Gastroesophageal sphincter (tissue), 4 donors: ENCODE measurements at places on chromosomes 2 and 18.
A peak's percentile ranks its signal among the peaks of the same experiment; 100 is the strongest.

DNA sequence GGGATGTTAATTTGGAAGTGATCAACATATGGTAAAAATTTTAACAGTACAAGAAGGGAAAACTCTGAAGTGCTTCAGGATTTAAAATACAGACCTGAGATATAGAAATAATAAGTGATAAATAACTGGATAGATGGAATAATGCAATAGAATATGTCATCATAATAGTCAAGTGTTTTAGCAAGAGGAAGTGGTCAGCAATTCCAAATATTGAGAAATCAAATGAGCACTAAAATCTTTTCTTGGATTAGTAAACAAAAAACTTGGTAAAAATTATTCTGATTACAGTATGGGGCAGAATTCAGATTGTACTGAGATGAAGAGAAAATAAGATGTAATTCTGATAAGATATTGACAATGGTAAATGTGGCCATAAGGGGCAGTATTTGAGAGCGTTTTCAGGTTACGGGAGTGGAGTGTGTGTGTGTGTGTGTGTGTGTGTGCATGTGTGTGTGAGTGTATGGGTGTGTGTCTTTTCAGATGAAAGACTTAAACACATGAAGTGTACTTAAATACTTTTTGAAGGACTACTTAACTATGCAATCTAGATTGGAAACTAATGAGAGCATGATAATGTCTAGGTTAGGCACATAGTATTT, 217.9 kb upstream of the ITGA4 start:
- no peak for ATAC-seq

GRCh38 chr2:106183101-106183696, 10.9 kb downstream of the UXS1 start:
- ATAC-seq, result no peak

DNA sequence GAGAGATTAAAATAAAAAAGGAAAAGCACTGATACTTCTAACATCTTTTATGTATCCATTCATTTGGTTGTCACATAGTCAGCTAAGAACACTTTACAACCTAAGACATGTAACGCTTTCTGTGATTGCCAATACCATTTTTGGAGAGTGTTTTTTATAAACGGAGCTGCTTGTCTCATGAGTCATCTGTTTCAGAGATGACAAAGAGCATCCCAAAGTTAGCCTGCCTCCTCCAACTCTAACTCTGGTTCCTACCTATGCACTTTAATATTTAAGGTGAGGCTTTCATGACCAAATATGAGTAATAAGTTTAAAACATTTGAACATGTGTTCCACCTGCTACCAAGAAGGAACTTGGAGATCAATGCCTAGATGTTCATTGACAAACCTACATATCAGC, 260.1 kb upstream of the SMIM21 start:
- ATAC-seq, result no peak

DNA sequence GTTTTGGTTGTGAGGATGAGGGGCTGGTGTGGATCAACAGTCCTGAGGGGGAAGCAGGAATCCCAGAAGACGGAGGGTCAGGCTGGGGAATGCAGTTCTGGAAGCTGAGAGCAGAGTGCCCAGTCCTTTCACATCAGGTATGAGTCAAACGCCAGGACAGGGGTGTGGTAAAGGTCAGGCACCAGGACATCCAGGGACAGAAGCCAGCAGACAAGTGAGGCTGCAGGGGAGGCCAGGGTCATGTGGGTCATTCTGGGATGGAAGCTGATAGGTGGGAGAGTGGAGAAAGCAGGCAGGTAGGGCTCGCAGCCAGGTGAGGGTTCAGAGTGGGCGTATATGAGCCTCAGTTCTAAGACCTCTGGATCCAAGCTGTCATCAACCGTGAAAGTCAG, 12.8 kb upstream of the GNLY start:
- ATAC-seq, result no peak

DNA sequence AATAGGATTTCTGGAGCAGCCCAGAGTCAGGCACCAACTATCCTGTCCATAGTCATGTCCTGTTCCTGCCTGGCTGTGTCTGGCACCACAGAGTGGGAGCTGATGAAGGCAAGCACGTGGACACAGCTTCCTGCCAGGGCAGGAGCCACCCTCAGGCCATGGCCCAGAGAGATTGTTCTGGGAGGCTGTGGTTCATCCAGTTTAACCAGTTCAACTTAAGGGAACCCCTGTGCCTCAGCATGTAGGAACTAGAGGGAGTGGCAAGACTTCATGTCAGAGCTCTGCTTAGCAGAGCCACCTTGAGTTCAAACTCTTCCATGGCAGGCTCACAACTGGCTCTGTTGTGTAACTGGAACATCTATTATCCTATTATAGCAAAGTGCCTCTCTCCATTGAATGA, 73.2 kb upstream of the NCKAP5 start:
- peak; percentile 16 for ATAC-seq

- no peak for ATAC-seq
Observed at GRCh38 chr2:100784681-100785080, 35.3 kb upstream of the NPAS2 start.

- ATAC-seq, result no peak
Observed at GRCh38 chr2:12005886-12006681, 259.7 kb downstream of the LPIN1 start.

DNA sequence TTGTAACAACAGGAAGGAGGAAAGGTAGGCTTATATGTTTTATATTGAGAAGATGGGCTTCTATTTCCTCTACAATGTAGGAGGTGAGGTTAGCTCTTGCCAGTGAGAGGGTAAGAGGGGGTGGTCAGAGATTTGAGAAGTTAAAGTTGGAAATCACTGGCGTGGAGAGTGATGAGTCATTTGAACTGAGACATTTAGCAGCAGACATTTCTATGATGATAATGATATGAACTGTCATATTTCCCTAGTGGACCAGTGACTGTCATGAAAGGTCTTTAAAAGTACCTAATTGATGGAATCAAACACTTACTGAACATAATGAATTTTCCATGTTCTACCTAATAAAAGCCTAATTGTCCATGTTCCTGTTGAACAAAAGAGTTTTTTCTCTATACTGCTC, 126.1 kb downstream of the FAM161A start:
- ATAC-seq, result no peak

DNA sequence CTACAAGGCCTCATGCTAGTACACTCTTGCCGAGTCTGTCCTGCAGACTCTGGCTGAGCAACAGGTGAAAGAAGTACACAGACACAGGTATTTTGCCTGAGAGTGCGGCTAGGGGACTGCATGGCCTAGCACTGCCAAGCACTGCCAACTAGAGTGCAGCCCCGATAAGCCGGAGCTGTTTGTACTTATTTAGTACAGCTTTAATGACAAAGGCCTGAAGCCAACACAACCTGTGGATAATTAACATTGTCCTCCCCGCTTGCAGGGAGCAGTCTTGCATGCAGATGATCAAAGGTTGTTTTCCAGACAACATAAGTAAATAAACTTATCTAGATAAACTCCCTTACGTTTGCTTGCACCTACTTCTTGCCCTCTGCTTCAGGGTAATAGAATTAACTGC, 63.7 kb upstream of the MMADHC start:
- ATAC-seq, result no peak

DNA sequence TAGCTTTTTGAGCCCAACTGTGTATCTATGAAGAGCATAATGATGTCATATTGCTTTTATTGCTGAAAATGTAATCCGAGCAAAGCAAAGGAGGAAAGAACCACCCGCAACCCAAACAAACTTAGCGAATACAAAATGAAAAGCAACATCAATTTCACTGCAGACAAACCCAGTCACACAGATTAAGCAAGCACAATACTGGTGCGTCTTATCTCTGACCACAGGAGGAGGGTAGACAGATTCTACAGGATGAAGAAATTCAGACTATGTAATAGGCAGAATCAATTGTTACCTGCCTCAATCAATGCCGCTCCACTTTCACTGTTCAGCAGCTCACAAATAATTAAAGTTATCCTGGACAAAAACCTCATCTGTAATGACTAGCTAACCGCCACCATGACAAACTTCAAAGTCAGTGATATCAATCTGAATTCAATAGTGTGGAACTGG, 115.5 kb upstream of the SP3 start:
- ATAC-seq, result no peak

DNA sequence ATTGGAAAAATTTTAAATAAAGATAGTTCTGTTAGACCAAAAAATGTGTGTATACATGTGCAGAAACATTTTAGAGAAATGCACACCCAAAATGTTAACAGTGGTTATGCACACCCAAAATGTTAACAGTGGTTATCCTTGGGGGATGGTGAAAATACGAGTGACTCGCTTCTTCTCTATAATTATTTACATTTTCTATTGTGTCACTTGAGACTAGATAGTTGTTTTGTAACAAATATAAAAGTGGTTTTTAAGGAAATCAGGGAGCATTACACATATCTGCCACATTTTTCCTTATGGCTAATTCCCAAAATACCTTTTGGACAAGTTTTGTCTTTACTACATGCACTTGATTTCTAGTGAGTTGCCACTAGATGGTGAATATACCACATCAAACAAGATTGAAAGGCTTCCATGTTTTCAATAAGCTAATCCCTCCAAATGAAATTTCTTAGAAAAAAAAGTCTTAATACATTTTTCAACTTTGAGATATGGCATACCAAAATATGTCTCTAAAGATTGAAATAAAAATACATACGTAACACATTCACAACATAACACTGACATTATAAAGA, 9.0 kb upstream of the HIBCH start:
- ATAC-seq, result no peak

DNA sequence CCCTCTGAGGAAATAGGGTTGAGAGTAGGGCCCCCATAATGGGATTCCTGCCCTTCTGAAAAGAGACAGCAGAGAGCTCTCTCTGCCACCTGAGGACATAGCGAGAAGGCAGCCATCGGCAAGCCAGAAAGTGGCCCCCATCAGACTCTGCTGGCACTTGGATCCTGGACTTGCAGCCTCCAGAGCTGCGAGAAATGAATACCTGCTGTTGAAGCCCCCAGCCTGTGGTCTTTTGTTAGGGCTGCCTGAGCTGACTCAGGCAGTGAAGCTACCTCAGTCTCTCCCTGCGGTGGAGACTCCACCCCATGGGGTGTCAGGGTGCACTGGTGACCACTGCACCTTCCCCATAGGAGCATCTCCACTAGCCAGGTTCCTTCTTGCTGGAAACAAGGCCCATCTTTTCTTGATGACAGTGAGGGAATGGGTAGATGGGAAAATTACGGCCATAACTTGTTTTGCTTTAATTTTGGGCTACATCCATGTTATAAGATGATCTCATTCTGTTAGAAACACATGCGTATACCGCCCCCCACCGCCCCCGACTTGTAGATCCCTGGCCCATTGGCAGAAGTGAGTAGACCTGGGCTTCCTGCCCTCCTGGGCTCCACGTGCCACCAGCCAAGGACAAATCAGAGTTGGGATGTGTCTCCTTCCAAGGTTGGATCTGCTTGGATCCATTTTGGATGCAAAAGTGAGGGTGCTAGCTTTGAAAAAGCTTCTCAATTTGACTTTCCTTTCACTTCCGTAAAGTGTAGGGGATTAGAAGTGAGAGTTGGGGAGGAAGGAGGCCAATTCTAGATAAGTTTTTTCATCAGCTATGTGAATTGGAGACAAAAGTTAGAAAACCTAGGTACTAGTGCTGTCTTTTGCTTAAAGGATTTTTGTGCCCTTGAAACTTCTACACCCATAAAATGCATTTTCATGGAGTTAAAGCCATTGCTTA, 42.9 kb downstream of the NCK2 start:
- no peak for ATAC-seq

GRCh38 chr2:223993634-223994232, 36.5 kb downstream of the MRPL44 start:
- ATAC-seq, result peak; percentile 64

- ATAC-seq, result no peak
Observed at GRCh38 chr2:79980816-79981215, 323.7 kb downstream of the LRRTM1 start.

- peak; percentile 58 for ATAC-seq
Observed at GRCh38 chr18:58671632-58672564, 633 bp downstream of the MALT1 start.

DNA sequence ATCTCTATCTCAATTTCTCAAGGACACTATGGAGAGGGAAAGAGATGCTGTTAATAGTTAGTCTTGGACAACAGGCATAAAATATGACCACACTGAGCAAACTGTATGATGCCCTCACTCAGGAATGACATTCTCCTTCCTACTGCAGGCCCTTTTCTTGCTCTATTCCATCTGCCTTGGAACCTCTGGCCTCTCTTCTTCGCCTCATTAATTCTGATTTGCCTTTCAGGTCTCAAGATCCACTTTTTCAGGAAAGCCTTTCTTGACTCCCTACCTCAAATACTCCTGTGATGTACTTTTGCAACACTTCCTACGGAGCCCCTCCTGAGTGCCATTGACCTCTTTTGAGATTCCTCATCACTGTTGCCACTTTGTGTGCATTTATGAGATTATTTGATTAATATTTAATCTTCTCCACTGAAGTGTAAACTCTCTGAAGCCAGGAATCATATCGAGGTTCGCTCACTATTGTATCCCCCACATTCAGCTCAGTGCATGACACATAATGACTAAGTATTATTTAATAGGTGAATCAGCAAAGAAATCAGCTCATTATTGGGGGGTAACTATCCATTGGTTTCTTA, 21.3 kb upstream of the SPP2 start:
- ATAC-seq, result no peak

DNA sequence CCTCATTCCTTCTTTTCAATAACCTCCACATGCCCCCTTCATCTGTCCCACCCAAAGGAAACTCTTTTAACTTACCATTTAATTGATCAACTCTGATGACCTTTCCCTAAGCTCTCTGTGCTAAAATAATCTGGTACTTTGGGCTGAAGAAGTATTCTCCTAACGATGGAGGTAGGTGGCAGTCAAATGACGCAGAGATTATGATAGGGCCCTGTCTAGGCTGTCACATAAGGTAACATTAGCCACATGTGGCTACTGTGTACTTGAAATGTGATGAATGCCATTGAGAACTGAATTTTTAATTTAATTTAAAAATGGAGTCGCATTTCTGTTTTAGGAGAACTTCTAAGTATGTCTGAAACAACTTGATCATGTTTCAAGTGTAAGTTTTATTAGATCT, 140.5 kb upstream of the TNP1 start:
- no peak for ATAC-seq

DNA sequence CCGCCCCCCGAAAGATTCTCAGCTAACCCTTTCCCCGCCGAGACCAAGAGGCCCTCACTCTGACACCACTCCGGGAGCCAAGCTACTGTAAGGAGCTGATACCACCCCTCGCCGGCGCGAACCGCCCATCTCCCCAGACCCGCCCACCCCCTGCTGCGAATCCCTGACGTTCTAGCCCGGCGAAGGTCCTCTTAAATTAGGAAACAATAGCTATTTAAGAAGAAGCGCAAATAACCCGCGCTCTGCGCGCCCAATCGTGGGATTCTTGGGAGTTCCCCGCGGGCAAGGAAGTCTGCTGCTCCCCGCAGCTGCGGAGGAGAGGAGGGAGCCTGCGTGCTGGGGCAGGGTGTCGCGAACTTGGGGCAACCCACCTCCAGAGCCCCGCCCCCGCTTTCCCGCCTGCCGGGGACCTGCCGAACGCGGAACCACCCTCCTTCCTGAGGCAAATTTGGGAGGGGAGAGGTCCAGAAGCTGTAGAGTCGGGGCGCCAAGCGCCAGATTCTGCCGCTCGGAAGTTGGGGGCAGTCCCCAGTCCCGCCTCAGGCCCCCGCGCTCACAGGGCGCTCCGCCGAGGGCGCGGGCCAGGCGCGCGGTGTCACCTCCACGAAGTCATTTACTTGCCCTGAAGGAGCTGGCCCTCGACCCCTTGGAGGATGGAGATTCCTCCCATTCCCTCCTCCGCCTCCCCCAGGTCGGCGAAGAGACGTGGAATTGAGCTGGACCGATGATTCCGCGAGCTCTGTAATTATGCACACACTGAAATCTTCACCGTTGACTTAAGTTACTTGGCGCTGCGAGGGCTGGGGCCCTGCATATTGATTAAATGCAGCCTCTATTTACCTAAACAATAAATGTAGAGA, 8.4 kb upstream of the SP9 start:
- peak; percentile 19 for ATAC-seq
